AG08396 (cell line): ENCODE measurements at places on chromosomes 5 and 9.

GRCh38 chr5:35223787-35224395 lies 6.4 kb downstream of the PRLR start:
- no peak for DNase-seq

- no peak for DNase-seq
Observed at GRCh38 chr9:83466877-83467276, 71.3 kb downstream of the FRMD3 start.

DNA sequence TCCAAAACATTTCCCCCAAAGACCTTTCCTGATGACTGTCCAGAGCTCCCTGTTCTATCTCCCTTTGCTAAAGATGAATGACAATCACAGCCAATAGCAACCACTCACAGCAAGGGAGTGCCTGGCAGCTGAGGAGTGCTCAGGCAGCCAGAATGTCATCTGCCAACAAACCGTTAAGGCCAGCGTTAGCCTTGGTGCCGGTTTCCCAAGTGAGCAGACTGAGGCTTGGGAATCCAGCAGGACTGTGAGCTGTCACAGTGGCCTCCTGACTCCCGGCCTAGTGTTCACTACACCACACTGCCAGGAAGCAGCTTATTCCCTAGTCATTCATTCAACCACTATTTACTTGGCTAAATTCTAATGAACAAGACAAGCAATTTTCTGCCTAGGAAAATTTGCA lies 24.7 kb downstream of the STK10 start:
- peak; percentile 32 for DNase-seq

DNA sequence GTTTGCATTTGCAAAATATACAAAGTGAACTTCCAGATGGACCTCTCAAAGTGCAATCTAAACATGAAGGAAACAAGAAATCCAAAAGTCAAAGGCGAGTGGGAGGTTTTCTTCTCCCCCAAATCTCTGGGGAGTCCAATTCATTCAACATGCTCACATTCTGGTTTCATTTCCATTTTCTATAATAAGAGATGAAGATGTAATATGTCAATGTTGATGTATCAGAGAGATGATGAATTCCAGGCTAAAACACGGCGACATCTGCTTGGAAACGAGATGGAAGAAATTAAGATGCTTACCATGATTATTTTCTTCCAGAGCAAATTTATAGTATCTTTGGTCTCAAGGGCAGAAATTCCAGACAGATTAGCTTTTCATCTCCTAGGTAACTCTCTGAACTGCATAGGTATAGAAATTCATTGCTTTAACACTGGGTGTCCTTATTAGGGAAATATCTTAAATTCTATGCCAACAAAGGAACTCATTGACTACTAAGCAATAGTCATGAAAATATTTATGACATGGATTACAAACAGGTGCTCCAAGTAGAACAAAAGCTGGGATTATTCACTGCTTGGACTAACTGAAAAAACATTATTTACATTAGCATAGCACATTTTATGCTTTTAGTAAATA lies 287.9 kb downstream of the SEC61B start:
- DNase-seq: no peak

GRCh38 chr5:175094461-175094860 lies 349.5 kb downstream of the DRD1 start:
- DNase-seq: no peak

DNA sequence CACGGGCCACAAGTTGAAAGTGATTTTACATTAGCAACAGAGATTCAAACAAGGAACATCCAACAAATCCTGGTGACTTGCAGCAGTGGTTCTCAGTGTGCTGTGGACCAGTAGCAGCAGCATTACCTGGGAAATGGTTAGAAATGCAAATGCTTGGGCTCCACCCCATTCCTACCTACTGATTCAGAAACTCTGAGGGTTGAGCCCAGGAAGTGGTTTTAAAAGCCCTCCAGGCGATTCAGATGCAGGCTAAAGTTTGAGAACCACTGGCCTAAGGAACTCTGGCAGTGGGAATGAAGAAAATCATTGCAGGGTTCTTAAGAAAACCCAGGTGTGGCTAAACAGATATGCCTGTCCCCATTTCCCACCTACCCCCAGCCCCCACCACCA lies 398.8 kb downstream of the ENC1 start:
- DNase-seq: no peak

DNA sequence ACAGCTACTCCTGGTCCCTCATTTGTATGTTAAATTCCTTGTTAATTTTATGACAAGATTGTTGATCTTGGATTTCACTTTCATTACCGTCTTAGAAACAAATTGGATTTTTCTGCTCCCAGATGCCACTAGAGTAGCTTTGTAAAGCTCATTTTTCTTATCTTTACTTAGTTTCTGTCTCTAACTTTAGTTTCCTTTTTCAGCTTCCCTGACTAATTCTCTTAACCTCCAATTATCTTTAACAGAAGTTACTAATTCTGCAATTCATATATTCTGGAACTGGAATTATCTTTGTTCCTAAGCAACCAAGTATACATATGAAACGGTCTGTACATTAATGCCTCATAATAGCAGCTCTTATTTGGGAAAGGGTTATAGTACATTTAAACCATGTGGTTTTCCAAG lies 16.7 kb downstream of the ITGA1 start:
- no peak for DNase-seq

DNA sequence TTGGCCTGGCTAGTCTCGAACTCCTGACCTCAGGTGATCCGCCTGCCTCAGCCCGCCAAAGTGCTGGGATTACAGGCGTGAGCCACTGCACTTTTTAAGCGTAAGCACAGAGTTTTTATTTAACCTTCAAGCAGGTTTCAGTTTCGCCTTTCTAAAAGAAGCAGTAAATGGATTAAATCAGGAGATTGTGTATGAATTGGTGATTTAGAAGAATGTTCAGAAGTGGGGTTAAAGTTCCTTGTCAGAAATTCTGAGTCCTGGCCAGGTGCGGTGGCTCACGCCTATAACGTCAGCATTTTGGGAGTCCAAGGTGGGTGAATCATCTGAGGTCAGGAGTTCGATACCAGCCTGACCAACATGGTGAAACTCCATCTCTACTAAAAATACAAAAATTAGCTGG lies 12.2 kb downstream of the HSPA4 start:
- no peak for DNase-seq

- no peak for DNase-seq
Observed at GRCh38 chr5:176697934-176698538, 50.8 kb downstream of the TSPAN17 start.

- DNase-seq: no peak
Observed at GRCh38 chr5:155556222-155556621, 542.7 kb downstream of the KIF4B start.

GRCh38 chr9:131690462-131690861 lies 49.4 kb downstream of the RAPGEF1 start:
- DNase-seq: no peak

DNA sequence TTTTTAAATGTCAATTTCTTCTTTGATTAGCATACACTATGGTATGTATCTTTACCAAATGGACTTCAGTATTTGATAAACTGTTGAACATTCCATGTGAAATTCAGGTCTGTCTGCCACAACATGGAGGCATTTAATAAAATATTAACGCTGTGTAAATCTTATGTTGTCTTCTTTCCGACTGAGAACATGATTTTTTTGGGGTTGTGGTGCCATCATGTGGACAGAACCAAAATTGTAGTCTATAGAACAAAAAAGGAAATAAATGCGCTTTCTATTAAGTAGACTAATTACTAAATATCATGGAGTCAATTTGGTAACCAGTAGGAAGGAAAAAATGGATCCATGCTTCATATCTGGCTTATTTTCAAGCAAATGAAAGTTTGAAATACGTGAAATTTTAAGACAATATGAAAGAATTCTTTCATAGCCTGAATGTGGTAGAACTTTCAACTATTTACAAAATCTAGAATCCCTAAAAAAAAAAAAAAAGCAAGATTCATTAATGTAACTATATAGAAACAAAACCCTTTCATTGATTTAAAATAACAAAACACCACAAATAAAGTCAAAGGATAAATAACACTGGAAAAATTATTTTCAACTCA lies 2.8 kb upstream of the PLK2 start:
- peak; percentile 29 for DNase-seq
